ENCODE measurements at places on chromosomes 1 and 21.
A peak's percentile ranks its signal among the peaks of the same experiment; 100 is the strongest.

GRCh38 chr1:197683895-197684553, 91.3 kb downstream of the DENND1B start:
- no peak for DNase-seq

GRCh38 chr1:18739897-18740296, 109.3 kb downstream of the PAX7 start:
- DNase-seq, result no peak

GRCh38 chr1:18608534-18608933, 22.1 kb upstream of the PAX7 start:
- no peak for DNase-seq

DNA sequence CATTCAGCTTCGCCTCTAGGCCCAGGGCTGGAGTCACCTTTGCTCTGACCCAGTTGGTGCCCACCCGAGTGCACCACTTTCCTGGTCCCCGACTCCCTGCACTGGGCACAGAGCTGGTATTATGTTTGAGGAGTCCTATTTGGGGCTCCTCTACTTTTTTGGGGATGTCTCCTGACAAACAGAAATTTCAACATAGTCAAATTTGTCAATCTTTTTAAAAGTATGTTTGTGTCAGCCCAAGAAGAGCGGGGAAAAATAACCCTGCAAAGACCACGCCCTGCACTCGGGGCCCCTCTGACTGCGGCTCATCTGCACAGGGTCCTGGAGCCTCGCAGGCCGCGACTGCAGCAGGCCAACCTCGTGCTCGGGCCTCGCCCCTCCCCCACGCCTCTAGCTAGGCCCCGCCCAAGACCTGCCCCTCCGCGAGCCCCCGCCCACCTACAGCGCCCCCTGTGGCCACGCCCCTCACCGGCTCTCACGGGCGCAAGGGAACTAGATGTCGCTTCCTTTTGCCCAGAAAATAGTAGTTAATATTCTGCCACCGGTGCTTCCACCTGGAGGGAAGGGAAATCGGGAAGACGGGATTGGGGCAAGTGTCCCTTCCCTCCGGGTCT, 11.4 kb downstream of the FAM229A start:
- peak; percentile 69 for DNase-seq

DNA sequence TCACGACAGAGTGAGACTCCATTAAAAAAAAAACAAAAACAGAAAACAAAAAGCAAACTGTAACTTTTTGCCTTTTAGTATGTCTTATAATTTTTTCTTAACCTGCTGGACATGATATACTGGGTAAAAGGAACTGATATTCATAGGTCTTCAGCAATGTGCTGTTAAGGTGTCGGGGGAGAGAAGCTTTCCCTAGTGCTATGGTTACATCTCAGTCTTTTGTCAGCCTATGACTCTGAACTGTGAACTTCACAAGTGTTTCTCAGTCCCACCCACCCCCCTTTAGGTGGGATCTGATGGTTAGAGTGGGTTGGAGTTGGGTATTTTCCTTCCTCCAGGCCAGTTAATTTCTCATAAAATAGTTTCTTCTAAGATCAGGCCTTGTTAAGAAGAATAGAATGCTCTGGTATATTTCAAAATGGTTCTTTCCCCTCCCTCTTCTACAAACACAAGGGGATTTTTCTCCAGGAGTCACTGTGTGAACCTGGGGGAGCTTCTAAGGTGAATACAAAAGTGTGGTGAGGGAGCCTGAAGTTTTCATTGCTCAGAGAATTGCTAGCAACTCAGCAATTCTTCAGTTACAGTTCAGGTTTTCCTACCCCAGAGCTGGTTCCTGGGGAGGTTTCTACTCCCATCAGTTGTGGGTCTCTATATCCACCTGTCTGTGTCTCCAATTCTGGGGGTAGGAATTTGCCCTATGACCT, 16.1 kb upstream of the EDARADD start:
- no peak for DNase-seq

- no peak for DNase-seq
Measured at GRCh38 chr1:68919075-68919474, 422.2 kb upstream of the DEPDC1 start.

DNA sequence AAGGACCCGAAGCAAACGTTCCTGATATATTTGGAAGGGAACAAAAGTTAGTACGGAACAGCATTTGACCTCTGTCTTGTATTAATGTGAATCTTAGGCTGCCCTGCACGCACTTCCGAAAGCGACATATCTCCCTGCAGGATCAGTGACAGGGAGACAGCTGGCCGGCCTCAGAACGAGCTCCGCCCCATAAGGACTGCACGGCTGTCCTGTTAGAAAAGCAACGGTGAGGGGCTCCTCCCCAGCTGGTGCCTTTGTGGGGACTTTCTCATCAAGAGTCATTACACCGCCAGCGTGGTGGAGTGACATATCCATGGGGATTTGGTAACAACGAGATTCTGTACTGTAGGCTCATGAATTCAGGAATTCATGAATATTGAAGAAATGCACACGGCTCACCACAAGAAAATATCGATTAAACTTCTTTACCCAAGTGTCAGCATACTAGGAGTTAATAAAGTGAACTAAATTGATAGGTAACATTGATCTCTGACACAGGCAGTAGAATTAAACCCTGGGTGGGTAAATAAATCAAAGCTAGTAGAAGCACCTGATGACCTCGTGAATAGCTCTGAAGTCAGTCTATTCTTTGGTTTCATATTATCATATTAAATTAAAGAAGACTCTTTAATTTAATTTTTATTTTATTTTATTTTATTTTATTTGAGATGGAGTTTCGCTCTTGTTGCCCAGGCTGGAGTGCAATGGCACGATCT, 8.1 kb upstream of the GREM2 start:
- DNase-seq, result no peak

DNA sequence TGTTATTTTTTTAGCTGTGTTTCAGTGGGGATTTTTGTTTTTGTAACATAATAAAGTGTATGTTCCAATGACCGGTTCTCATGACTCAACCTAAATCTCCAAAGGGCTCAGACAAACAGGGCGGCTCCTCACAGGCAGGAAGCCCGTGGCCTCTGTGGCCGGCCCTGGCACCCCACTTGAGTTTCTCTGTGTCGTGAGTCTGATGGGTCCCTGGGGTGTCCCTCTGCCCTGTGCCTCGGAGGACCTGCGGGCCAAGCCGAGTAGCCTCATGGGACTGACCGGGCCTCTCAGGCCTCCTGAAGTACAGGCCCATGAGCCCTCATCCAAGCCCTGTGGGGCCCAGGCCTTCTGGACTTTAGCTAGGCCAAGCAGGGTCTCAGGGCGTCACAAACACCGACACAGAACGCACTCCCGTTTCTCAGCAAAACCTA, 16.1 kb upstream of the CCDC27 start:
- no peak for DNase-seq

DNA sequence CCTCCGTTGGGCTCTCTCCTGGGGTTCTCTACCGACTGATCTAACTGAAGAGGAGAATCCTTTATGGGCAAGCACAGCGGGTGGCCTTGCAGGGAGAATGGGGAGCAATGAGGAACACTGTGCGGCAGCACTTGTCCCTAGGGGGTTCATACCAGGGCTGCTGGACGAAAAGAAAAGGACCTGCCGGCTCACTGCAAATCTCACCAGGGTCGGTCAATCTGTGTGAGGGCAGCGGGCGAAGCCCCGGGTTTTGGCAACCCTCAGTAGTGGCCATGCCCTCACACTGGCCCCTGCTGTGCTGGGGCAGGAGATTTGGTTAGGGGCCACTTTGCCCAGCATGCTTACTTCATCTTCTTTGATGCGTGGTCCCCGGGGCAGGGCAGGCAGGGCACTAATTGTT, 5.9 kb downstream of the LHX9 start:
- DNase-seq, result no peak

Measured in stimulated activated CD8-positive, alpha-beta memory T cell treated with anti-CD3 and anti-CD28 coated beads, Interleukin-7, amount 100 ng/mL, for 24 hours (primary cell).